ENCODE measurements at places on chromosomes 7 and 10.

DNA sequence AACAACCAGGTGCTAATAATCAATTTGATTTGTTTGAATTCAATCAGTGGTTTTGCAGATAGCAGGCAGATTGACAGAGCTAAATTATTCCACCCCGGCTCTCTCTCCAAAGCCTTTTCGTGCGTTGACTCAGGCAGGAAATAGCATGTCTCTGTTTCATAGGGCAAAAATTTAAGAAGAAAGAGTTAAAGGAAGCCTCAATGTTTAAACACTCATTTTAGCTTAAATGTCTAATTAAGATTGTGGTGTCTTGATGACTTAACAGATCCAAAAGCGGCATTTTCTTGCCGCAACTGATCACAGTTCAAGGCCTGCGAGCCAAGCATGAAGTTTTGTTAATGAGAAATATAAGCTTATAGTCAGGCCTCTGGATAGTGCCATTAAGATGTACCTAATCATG lies 1051.1 kb upstream of the AUTS2 start:
- no peak for DNase-seq

GRCh38 chr7:130461272-130461671 lies 20.5 kb upstream of the CEP41 start:
- DNase-seq, result no peak

DNA sequence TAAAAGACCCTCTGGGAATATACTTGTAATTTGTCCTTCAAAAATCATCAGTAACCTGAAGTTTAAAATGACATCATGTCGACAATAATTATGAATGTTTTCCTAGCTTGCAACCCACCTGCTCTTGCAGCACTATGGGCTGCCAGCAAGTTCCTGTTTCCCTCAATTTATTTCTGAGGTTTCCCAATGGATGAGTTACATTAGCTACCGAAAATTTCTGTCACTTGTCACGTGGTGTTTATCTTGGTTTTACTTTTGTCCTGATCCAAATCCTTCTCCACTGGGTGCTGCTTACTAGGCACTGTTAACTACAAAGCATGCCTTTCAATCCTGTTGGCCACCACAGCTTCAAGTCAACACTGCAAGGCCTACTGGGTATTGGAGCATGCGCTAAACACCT lies 31.5 kb downstream of the GIMAP8 start:
- no peak for DNase-seq

- DNase-seq, result no peak
These were observed 206.9 kb upstream of the KLF14 start for GRCh38 chr7:130940907-130941306.
